EL (cell line): ENCODE measurements at places on chromosomes 1 and 21.

- DNase-seq = no peak
Measured at GRCh38 chr1:16478091-16478490, 36.0 kb downstream of the RNU1-1 start.

DNA sequence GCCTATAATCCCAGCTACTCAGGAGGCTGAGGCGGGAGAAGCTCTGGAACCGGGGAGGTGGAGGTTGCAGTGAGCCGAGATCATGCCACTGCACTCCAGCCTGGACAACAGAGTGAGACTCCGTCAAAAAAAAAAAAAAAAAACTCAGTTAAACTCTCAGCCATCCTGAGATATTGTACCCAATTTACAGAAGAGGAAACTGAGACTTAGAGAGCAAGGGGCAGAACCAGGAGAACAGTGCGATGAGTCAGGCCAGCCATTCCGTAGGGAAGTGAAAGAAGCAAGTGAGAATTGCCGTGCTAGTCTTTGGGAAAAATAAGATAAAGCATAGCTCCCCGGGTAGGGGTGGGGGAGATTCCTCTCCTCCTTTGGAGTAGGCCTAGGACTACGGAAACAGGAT is 69.7 kb downstream of the SETD4 start:
- no peak for DNase-seq

DNA sequence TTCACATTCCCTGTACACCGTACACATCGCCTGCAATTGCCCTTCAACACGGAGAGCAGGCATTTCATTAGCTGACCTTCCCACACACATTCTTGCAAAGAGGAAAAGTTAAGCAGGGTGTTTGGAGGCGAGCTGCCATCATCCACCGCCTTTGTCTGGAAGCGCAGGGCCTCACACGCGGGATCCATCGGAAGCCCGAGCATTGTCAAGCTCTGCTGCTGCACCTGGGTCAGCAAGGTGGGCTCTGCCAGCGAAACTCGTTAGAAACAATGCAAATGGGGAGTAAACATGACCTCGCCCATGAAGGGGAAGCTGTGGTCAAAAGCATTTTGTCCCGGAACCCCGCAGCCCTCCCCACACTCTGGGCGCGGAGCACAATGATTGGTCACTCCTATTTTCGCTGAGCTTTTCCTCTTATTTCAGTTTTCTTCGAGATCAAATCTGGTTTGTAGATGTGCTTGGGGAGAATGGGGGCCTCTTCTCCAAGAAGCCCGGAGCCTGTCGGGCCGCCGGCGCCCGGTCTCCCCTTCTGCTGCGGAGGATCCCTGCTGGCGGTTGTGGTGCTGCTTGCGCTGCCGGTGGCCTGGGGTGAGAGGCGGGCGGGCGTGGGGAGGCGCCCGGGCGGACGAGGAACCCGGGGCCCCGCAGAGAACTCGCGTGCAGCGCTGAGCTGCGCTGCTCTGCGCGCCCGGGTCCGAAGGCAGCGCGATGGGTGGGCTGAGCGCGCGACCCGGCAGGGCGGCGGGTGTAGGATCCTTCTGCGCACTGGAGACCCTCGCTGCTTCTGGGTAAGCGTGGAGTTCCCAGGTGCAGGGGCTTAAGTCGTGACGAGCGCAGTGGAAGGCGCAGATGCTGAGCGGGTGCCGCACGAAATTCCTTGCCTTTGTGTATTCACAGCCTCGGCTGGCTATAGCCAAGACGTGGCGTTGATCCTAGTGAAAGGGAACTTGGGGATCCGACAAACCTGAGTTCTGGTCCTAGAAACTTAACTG is at the start of gene CR1:
Gene CR1 (plus strand): TSS at position 357 of the 992 bp plus-strand sequence. CDS start 111 bp downstream, at position 468.
- DNase-seq = no peak

- no peak for DNase-seq
Measured at GRCh38 chr1:40858856-40859416, 3.2 kb downstream of the CITED4 start.

GRCh38 chr1:149978547-149979023 is 31.9 kb downstream of the OTUD7B start:
- peak; percentile 37 for DNase-seq

DNA sequence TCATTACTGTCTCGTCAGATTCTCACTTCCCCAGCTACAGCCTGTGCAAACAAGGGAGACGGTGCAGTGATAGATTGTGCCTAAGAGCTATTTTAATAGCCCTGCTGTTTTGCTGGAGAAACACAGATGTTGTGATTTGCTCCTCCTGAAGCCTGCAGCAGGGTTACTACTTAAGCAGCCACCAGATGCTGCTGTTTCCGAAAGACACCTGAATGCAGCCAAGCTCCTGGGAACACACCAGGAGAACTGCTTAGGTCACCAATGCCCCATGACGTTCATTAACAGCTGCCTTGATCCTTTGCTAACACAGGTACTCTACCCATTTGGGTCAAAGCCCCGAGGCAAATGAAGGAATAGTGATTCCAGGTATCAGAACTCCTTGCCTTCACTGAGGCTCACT is 411.8 kb upstream of the DAB1 start:
- no peak for DNase-seq

GRCh38 chr21:43369124-43369523 is 57.8 kb downstream of the SIK1 start:
- peak; percentile 70 for DNase-seq

DNA sequence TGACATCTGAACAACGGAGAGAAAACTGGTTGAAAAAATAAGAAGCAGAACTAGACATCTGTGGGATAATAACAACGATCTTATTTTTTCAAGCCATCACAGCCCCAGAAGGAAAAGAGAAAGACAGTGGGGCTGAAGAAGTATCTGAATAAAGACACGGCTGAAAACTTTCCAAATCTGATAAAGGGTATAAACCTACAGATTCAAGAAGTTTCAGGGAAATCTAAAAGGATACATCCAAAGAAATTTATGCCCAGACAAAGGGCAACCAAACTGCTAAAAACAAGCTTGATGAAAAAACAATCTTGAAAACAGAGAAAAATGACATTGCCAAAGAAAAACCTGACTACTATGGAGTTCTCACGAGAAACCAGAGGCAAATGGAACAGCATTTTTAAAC is 40.4 kb downstream of the TARBP1 start:
- DNase-seq = no peak

DNA sequence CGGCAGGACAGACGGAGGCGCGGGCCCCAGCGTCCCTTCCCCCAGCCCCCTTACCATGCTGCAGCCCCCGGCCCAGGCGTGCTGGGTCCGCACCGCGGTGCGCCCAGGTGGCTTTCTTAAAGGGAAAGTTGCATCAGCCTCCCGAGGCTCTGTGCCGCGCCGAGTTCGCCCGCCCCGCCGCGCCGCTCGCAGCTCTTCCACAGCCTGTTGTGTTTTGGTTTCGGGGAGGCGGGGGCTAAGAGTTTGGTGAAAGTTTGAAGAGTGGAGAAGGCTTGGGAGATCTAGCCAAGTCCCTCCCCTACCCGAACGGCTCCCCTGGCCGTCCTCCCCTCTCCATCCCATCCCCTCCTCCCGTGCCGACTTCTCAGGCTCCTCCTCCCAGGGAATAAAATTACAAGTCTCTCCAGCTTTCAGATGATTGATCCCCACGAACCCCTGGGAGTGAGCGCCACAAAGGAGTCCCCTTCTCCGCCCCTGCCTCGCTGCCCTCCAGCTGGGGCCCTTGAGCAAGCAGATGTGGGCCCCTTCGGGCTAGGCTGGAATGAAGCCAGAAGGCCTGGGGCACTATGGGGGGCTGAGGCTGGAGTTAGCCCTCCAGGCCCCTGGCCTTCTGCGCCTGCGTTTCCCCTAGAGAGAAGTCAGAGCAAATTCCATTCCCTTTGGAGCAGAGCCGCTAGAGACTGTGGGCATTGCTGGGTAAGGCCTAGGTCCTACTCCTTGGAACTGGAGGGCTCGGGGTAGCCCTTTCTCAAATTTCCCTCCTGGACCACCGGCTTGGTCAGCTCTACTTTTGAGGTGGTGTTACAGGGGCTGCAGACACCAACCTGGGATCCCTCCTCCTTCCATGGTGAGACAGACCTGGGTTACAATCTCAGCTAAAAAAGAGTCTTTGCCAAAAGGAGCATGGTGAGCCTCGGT is at the start of gene SLC6A9:
Gene SLC6A9 (minus strand): TSS at position 211 of the 918 bp plus-strand sequence. CDS start 7,185 bp downstream, outside the sequence.
- peak; percentile 84 for DNase-seq

DNA sequence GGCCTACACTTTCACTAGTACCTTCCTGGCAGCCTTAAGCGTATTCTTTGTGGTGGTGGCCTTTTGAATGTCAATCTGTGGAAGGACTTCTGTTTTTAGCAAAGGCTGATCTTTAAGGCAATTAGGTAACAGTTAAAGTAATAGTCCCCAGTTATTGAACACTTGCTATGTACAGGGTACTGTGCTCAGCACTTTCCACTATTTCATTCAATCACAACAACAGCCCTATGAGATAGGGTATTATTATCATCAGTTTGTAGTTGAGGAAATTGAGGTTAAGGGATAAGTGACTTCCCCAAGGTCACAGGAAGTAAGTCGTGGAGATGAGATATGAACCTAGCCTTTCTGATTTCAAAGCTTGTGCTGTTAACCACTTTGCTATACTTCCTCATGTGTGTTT is 185.7 kb downstream of the ST6GALNAC3 start:
- DNase-seq = no peak

DNA sequence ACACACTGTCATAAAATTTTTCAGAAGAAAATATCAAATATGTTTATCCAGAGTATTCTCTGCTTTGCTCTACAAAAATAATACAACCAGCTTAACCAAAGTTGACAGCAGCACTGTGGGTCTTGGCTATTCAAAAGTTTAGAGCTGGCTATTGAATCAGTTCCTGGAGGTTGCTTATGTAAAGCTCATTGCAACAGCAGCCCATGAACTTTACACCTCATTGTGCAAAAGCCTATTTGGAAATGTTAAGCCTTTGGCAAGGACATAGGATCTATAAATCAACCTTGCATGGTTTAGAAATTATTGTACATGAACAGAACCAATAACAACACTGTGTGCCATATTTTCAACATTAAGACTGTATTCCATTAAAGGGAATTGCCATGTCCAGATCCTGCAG is 714.9 kb downstream of the ADGRL2 start:
- no peak for DNase-seq

DNA sequence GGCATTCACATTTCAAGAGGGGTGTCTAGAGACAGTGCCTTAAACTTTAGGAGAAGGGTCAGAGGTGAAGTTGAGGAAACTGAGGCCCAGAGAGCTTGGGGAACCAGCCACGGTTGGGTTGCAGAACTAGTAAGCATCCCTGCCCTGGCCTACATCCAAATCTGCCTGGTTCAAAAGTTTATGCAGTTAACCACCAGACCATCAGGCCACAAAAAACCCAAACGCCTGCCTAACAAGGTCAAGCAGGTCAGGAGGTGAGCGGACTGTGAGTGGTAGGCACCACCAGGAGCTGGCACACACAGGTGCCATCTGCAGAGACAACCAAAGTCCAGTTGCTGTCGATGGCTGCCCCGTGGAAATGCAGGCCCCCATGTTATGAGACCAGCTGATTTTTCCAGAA is 51.2 kb downstream of the FBXO2 start:
- DNase-seq = no peak

DNA sequence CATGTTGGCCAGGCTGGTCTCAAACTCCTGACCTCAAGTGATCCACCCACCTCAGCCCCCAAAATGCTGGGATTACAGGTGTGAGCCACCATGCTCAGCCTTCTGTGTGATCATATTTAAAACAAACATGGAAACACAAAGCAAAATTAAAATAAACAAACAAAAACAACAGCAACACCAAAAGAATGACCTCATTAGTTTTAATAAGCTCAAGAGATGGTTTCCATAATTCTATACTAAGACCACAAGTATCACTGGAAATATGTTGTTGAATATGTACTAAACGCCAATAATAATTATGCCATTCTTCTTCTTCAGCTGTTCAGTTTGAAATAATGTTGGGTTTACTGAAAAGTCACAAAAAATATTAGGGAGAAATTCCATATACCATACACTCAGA is 526.4 kb downstream of the LRRIQ3 start:
- DNase-seq = no peak

DNA sequence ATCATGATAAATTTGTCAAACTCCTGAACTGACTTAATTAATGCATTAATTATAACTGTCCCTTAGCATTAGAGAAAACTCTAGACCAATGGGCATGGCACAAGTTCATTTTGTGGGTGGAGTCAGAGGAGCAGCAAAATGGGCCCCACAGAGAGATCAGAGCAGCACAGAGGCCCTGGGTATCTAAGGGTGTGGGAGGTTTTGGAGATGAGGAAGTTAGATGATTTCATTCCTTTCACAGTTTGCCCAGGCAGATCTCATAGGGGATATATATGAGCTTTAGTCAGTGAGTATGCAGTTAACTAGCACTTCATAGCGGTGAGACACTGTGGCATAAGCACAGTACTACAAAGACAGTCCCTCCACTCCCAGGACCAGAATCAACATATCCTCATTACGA is 117.3 kb downstream of the MAB21L3 start:
- DNase-seq = no peak

DNA sequence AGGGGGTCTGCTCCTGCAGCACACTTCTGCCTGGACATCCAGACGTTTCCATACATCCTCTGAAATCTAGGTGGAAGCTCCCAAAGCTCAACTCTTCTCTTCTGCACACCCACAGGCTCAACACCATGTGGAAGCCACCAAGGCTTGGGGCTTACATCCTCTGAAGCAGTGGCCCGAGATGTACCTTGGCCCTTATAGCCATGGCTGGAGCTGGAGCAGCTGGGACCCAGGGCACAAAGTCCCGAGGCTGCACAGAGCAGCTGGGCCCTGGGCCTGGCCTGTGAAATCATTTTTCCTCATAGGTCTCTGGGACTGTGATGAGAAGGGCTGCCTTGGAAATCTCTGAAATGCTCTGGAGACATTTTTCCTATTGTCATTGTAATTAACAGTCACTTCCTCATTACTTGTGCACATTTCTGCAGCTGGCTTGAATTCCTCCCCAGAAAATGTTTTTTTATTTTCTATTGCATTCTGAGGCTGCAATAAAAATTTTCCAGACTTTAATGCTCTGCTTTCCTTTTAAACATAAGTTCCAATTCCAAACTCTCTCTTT is 645.6 kb downstream of the RWDD3 start:
- DNase-seq = no peak

GRCh38 chr1:65963156-65963888 is 170.6 kb downstream of the PDE4B start:
- DNase-seq = no peak

- DNase-seq = no peak
Measured at GRCh38 chr1:61914823-61915482, 172.7 kb downstream of the PATJ start.

GRCh38 chr1:110896090-110896489 is 23.1 kb downstream of the CD53 start:
- DNase-seq = no peak

DNA sequence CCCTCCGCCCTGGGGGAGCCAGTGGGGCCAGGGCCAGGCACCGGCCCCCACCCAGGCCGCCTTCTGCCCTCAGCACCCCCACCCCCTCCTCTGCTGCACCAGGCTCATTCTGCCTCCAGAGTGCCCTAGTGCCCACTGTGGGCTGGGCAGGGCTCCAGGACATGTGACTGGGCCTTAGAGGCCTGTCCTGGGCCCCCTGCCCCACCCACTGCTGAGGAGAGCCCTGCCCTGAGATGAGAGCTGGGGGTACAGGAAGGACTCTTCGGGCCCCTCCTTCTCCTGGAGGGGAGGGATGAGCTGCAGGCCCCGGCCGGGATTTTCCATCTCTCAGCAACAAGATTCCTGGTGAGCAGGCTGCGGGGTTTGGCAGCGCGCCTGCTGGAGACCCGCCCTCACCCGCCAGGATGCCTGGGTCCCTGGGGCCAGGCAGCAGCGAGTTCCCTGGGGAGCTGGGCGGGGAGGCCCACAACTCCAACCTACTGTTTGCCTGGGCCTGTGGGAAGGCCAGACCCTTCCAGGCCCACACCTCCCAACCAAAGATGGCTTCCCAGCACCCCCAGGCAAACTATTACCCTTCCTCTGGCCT is 14.0 kb downstream of the AHDC1 start:
- DNase-seq = peak; percentile 66

GRCh38 chr1:13432251-13432650 is 22.0 kb downstream of the PRAMEF20 start:
- DNase-seq = no peak

- no peak for DNase-seq
Measured at GRCh38 chr1:169060043-169060722, 46.3 kb upstream of the ATP1B1 start.
